ENCODE measurements at places on chromosomes 5 and 9. TPM values are rescaled to one million over a fixed set of nuclear protein-coding genes. Genes with fewer than 3 reads are reported as not detected.
A peak's percentile ranks its signal among the peaks of the same experiment; 100 is the strongest.

DNA sequence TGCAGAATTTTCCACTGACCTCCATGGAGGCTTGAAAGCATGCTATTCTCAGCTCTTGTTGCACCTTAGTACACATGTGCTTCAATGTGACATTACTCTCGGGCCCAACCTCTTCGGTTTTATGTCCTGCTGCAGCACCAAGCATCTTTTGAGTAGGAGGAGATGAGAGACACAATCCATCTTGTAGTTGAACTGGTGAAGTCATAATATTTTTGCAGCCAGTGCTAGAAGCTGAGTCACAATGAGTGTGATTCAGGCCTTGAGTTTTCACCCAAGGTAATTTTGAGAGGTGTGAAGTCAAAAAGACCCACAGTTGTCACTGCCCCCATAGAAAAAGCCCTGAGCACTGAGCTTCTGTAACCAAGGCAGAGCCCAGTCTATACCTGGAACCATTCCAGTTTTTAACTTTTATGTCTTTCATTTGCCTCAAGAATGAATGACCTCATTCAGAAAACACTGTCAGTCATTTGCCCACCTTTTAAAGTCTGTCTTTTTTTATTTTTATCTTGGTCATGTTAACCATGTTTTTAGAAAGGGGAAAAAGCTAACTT is 117.7 kb downstream of the ZNF462 start:
- no peak for DNase-seq

- no peak for DNase-seq
Measured at GRCh38 chr5:17396247-17396646, 101.8 kb upstream of the TAF11L2 start.

DNA sequence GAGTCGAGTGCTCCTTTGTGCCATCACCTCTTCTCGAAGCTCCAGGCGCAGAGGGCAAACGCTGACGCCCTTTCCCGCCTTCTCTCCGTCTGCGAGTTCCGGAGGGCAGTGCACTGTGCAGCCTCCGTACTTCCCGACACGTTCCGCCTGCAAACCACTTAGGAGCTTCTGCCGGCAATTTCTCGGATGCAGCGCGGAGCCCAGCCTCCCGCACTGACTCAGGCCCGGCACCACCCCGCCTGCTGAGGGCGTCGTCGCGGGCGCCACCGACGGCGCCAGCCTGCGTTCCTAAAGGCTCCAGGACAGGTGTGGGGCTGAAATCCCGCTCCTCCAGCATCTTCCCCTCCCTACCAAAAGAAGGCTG is 9.3 kb upstream of the TRIM36 start:
- DNase-seq = no peak

DNA sequence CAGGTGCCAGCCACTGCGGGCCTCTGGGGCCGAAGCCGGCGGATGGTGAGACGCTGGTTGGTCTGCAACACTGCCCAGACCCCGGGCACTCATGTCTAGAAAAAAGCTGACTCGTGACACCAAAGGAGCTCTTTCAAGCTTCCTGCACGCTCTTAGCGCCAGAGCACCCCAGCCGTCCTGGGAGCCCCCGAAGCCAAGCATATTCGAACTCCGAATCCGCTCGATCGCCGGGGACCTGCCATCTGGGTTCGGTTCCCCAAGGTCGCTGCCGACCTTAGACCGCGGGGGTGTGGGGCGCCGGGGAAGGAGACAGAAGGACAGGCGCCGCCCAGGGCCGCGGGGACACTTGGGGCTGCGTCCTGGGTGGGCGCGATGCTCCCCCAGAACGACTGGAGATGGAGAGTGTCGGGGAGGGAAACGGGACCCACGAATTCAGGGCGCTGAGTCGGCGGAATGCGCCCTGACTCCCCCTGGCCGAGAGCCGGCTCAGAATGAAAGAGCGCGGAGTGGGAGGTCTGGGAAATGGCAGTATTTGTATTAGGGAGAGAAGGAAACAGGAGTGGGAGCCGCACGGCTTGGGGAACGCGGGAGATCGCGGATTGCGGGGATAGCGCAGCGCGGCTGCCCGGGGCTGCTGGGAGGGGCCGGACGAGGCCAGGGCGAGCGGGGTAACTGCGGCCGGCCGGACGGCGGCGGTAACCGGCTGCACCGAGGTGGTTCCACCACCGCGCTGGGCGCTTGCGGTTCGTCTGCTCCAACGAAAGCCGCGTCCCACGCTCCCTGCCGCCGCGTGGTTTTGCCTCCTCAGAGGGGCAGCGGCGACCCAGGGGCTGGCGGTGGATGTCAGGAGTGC is 20.1 kb upstream of the MARCHF6 start:
- peak; percentile 39 for DNase-seq

DNA sequence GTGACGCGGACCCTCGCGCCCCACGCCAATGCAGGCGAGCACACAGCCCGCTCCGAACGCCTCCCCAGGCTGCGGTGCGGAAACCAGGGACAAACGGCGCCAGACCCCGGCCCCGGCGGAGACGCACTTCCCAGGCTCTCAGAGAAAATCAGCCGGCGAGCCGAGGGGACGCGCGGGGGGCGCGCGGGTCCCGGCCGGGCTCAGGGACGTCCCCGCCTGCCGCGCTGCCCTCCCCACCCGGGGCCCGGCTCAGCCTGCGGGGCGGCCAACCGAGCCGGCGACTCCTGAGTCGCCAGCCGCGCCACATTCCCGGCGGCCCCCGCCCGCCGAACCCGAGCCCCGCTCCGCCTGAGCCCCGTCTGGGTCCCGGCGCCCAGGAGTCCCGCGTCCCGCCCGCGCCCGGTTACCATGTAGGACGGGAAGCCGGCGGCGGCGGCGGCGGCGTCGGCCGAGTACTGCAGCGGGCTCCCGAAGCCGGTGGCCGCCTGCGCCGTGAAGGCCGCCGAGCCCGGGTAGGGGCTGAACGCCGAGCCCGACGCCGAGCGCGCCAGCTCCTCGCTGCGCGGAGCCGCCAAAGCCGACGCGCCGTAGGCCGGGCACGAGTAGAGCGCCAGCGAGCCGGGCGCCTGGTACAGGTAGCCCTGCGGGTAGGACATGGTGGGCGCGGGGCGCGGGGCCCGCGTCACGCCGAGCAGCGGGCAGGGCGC is 566 bp downstream of the IRX2 start:
- DNase-seq = no peak

Gene EPB41L4B
- not detected for polyA plus RNA-seq

Gene TTC16
- polyA plus RNA-seq = not detected

Data from CD14-positive monocyte (primary cell).